HT-29 (cell line): ENCODE measurements at places on chromosomes 12 and 14. TPM values are rescaled to one million over a fixed set of nuclear protein-coding genes. Genes with fewer than 3 reads are reported as not detected.

Gene KCNH3
- 0.36 TPM in 1 of 2 replicates, not detected in the other for total RNA-seq

Gene CFAP251
- total RNA-seq: 0.92 and 1.2 TPM in 2 replicates

Gene CLEC4D
- total RNA-seq: not detected in 2 replicates

Gene SIX1
- total RNA-seq: 0.05 TPM in 1 of 2 replicates, not detected in the other

Gene TMEM253
- 0.41 TPM in 1 of 2 replicates, not detected in the other for total RNA-seq

Gene LGMN
- 51.5 and 62.2 TPM in 2 replicates for total RNA-seq

Gene CLEC4A
- total RNA-seq: 0.64 TPM in 1 of 2 replicates, not detected in the other

Gene CHFR
- total RNA-seq: 7.8 and 8.0 TPM in 2 replicates

Gene COX14
- total RNA-seq: 85.6 and 98.6 TPM in 2 replicates

Gene SLC7A7
- total RNA-seq: 12.2 and 13.6 TPM in 2 replicates

GRCh38 chr12:93186131-93186530, 191.6 kb upstream of the NUDT4 start:
- no peak for DNase-seq

DNA sequence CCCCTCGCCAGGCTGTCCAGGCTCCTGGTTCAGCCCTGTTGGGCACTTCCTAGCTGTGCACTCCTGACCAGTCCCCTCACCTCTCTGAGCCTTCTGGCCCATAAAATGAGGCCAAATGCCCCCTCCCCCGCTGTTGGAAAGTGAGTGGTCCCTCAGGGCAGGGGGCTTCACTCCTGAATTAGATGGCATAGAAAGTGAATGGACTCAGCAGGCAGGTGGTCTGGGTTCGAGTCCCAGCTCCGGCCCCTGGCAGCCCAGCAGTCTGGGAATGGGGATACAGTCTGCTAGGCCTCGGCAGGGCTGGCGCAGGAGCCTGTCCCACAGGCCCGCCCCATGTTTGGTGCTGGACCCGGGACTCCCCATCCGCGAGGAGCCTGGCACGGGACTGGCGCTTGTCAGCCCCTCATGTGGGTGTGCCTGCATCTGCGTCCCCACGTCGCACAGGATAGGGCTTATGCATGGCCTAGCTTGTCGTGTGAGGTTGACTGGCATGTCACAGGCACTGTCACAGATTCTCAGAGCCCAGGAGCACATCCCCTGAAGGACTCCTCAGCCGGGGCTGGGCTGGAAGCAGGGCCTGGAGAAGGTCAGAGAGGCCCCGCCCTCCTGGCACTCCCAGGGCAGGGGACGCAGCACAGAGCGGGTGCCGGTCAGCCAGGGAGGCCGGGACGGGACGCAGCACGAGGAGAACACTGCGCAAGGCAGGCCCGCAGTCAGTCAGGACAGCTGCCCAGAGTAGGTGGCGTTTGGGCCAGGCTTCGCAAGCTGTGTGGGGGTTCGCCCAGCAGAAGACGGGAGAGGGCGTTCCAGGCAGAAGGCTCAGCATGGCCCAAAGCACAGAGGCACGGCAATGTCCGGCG, 40.5 kb downstream of the DIO3 start:
- no peak for DNase-seq

GRCh38 chr12:16241346-16241745, 36.1 kb downstream of the SLC15A5 start:
- DNase-seq: no peak

GRCh38 chr14:89058697-89059096, 234.2 kb downstream of the TTC8 start:
- DNase-seq: no peak

DNA sequence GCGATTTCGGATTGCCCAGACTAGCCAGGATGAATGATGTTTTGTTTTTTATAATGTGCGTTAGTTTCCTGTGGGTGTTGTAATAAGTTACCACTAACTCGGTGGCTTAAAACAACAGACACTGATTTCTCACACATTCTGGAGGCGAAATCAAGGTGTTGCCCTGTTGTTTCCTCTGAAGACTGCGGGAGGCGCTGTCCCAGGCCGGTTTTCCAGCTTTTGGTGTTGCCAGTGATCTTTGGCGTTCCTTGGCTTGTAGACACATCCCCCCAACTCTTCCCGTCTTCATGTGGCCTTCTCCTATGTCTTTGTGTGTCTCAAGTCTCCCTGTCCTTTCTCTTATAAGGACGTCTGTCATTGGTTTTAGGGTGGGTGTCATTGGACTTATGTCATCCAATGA, 267.7 kb downstream of the AACS start:
- DNase-seq: no peak

GRCh38 chr14:66652525-66653106, 144.7 kb downstream of the GPHN start:
- no peak for DNase-seq

- DNase-seq: peak; percentile 65
Observed at GRCh38 chr14:34722723-34723545, 8.5 kb upstream of the CFL2 start.

GRCh38 chr12:121430833-121431415, 31.0 kb downstream of the RNF34 start:
- no peak for DNase-seq

GRCh38 chr14:23557521-23557920, 1.4 kb downstream of the THTPA start:
- no peak for DNase-seq

DNA sequence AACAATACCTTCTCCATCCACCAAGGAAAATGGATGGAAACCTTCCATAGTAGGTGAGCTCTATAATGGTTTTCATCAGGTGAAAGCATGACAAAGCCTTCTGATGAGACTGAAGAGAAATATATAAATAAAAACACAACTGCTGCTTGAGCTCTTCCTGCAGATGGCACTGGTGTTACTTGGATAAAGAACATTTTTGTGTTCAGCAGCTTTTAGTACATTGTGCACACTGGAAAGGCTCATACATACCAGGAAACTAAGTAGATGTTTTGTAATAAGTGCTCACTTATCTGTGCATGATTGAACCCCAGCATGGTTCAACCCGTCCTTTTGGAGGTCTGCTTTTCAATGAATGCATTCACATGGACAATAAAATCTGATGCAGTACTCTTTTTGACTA, 357.3 kb upstream of the MIS18BP1 start:
- peak; percentile 1 for DNase-seq

DNA sequence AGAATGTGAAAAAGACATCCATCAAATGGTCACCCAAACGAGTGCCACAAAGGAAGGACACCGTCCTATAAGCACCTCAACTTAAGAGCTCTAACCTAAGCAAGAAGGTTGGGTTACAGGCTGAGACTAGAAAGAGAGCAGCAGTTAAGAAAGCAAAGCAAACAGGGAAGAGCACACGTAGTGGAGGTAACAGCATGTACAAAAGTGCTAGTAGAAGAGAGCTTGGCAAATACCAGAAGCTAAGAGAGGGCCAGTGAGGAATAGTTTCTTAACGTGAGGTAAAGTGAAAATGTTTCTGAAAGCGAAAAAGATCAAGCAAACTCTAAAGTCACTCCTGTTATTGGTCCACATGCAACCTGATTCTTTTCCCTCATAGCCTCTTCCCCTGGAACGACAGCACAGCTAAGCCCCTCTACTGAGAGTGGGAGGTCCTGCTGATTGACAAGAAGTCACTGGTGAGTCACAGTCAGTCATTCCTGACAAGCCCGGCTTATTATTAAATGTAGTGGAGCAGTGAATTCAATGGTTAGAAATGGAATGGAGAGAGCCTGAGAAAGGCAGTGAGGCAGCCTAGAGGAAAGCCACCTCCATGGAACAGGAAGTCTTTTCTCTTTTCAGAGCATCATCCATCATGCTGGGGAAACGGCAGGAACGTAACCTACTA, 204.4 kb downstream of the SLC25A21 start:
- no peak for DNase-seq

- peak; percentile 69 for DNase-seq
Observed at GRCh38 chr12:45732250-45732649, 2.7 kb downstream of the ARID2 start.

- DNase-seq: no peak
Observed at GRCh38 chr12:123948796-123949769, 23.5 kb downstream of the CCDC92 start.

DNA sequence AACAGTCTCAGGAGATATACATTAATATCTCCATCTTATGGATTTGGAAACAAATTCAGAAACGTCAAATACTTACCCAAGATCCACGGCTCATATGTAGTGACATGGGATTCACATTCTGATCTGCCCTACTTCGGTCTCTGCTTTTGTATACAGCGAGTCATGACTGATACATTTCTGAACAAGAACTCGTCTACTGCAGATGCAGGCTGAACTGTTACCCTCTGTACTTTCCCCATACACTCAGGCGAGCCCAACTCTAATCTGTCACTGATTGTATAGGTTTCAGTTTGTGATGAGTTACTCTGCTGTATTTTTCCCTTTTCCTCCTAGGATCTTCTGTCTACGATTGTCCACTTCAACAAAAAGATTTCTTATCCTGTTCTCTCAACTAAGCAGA, 441.6 kb downstream of the CCDC91 start:
- DNase-seq: no peak

DNA sequence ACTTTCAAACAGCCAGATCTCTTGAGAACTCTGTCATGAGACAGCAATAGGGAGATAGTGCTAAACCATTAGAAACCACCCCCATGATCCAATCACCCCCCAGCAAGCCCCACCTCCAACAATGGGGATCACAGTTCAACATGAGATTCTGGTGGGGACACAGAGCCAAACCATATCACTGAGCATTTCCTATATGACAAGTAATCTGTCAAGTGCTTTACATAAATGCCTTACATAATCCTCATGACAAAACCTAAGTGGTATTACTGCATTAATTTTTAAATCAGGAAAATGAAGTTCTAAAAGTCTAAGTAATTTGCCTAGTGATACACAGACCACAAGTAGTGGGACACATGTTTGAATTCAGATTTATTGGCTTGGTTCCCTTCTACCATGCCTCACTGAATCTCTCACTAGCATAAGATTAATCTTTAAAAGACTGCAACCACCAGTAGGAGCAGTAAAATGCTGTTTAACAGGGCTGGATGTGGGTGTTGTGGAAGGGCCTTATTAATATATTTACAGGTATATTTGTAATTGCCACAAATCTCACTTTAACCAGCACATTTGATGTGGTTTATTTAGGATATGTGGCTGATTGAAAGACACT, 323.1 kb upstream of the FBXO33 start:
- DNase-seq: no peak

DNA sequence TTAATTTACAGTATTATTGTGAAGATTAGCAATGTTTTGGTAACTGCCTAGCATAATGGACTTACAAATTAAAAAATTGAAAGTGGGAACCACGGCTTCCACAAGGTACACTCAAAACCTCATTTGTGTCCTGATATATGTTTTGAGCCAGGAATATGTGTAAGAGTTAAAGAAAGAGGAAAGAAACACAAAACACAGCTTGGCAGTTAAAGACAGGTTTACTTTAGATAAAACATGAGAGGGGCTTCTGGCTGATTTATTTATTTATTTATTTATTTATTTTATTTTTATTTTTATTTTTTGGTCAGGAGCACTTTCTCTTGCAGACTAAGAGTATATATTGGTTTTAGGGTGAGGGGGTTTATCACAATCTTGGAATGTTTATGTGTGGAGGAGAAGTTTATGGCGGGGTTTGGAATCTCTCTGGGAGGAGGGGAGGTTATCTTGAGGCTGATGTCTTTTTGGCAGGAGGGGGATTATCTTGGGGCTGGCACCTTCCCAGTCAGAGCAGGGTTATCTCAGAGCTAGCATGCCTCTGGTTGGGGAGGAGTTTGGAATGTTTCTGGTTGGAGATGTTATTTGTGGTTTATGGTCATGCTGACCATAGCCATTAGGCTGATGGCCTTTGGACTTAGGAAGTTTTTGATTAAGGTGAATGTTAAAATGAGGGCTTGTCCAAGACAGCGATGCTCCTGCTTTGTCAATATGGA, 436.7 kb downstream of the DAD1 start:
- DNase-seq: peak; percentile 21

DNA sequence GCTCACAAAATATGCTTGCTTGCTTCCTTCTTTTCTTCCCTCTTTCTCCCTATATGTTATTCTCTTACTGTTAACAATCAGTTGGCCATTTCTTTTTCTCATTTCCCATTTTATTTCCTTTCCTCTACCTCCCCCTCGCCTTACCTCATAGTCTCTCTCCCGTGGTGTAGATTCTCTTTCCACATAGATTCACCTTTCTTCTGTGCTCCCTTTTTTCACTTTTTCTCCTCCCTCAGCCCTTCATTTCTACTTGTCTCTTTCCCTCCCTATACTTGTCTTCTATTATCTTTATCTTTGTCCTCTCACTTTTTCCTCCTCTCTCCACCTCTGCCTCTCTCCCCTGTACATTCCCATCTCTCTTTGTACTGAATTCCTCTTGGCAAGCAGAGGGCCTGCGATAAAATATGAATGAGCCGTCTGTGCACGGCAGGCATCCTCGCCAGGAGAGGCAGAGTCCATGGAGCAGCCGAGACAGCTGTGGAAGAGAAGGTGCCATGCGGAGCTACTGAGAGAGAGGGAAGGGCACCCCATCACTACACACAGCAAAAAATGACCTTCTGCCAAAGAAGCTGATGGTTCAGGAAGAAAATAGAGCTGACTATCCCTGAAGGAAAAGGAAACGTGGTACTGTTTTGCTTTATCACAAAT, 12.1 kb downstream of the C14orf93 start:
- no peak for DNase-seq

DNA sequence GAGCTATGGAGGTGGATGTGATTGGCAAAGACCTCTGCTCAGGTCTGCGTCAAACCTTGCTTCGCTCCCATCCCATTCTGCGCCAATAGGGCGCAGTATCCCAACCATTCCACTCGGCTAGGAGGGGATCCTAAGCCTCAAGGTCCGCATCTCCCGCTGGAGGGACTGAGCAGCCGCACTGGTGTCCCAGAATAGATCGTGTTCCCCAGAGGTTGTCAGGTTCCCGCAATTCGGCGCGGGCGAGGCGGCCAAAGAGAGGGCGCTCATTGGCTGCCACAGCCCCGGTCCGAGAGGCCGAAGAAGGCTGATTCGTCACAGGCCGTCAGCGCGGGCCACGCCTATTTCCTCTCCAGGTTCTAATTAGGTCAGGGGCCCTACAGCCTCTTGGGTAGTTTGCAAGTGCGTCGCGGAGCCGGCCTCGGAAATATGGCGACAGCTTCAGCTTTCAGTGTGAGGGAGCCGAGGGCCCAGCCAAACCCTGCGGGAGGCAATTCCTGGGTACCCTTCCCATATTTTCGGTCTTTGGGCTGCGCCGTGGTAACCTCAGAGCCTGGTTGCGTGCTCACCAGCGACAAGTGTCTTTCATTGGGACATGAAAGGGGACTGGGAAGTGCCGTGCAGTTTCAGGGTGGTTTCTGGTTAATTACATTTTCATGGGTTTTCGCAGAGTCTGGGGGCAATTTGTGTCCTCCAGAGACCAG, 5.0 kb downstream of the OR10AD1 start:
- DNase-seq: no peak

DNA sequence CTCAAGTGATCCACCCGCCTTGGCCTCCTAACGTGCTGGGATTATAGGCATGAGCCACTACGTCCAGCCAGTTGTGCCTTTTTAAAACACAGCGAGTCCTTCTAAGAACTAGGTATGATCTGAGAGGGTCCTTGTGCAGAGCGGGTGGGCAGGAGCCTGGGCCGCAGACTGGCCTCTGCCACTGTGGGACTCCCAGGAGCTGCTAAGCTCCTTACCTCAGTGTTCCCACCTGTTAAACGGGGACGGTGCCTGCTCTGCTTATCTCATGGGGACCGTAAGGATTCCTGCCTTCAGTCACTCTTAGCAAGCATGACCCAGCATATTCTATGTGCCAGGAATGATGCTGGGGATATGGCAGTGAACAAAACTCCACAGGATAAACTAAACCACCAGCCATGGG, 136.9 kb downstream of the RBM19 start:
- no peak for DNase-seq

- no peak for DNase-seq
Observed at GRCh38 chr14:82244791-82245190, 711.1 kb upstream of the SEL1L start.
